ENCODE measurements at places on chromosomes 6 and 20.

DNA sequence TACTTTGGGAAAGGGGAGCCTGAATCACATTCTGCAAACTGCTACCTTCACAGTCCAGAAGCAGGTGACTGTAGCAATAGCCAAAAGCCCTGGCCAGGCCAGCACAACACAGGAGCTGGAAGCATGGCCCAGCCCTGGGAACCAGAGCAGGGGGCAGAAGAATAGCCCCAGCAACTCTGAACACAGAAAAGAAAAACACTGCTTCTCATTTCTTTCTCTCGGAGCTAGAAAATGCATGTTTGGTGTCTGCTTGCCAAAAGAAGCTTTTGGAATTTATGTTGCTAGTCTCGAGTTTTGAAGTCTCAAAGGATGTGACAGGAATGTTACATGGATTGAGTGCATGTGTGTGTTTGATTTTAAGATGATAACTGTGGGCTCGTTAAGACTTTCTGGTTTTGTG, 79.8 kb upstream of the SCAF8 start:
- no peak for DNase-seq

GRCh38 chr20:5748246-5748645, 2.0 kb upstream of the SHLD1 start:
- no peak for DNase-seq

DNA sequence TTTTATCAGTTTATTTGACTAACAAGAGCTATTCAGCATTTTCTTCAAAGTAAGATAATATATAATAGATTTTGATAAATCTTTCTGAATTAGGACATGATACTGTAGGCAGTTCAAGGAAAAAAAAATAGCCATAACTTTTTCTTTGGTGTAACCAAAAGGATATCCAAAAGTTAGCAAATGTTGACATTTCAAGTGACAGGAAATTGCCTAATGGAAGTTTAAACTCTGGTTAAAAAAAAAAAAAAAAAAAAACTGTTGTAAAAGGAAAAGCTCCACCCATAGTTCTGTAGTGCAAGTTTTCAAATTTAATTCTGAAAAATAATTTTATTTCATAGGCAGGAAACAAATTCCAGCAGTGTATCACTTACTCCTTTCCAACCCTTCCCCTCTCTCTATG, 18.8 kb downstream of the HEBP2 start:
- DNase-seq = no peak

GRCh38 chr6:123030282-123030681, 34.2 kb downstream of the CLVS2 start:
- DNase-seq = no peak

- DNase-seq = peak; percentile 75
Observed at GRCh38 chr6:157999168-158000051, 17.7 kb downstream of the SYNJ2 start.

DNA sequence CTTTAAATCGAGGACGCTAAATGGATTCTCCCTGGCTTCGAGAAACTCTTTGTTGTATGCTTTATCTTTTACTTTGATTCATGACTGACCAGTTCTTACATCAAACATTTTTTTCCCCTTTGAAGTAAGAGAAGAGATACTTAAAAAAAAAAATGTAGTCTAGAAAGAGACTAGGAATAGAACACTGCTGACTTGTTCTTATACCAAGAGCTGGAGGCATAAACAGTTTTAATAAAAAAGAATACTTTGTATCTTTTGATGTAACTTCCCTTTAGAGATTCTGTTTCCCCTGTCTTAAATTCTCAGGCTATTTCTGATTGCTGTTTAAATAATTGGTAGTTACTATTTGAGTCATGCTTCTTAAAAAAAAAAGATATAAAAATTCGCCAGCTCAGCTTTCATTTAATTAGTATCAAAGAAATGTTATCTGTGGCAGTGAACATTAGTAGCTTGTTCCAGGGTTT, 4.8 kb downstream of the ASXL1 start:
- no peak for DNase-seq

DNA sequence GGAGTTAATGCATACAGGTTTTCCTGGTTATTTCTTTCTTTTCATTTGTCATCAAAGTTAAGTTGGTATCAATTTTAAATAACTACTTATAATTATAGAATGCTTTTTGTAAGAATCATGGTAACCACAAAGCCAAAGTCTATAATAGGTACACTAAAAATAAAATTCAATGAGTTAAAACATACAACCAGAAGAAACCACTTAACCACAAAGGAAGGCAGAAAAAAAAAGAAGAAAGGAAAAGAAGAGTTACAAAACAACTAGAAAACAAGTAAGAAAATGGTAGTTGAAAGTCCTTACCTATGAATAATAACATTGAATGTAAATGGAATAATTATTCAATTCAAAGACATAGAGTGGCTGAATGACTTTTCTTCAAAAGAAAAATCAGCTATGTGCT, 45.6 kb downstream of the THBS2 start:
- no peak for DNase-seq

- DNase-seq = no peak
Observed at GRCh38 chr20:55500130-55500529, 505.2 kb downstream of the CBLN4 start.

GRCh38 chr6:137589067-137589848, 95.1 kb upstream of the OLIG3 start:
- no peak for DNase-seq

GRCh38 chr6:106520711-106521401, 108.4 kb downstream of the RTN4IP1 start:
- DNase-seq = no peak

- DNase-seq = no peak
Observed at GRCh38 chr6:40997234-40997957, 41.6 kb downstream of the UNC5CL start.

GRCh38 chr6:32603888-32604287, 14.2 kb upstream of the HLA-DRB1 start:
- DNase-seq = no peak

- no peak for DNase-seq
Observed at GRCh38 chr6:45990162-45990561, 25.5 kb downstream of the CLIC5 start.

DNA sequence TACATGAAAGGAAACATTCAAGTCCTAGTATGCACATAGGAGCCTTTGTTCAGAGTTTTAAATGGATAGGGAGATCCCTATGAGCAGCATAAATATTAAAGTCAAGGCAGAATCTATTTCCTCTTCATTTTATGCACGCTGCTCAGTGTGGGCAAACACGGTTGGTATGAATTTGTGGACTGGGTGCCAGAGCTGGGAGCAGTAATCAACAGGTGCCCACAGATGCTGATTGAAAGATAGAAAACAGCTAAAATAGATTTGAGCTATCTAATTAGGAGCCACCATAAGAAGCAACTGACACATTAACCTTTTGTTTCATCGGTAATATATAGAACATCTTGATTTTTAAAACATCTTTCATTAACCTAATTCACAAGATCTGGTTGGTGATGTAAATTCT, 175.5 kb downstream of the EYS start:
- DNase-seq = no peak

- no peak for DNase-seq
Observed at GRCh38 chr20:54984104-54984448, 508.7 kb downstream of the DOK5 start.

DNA sequence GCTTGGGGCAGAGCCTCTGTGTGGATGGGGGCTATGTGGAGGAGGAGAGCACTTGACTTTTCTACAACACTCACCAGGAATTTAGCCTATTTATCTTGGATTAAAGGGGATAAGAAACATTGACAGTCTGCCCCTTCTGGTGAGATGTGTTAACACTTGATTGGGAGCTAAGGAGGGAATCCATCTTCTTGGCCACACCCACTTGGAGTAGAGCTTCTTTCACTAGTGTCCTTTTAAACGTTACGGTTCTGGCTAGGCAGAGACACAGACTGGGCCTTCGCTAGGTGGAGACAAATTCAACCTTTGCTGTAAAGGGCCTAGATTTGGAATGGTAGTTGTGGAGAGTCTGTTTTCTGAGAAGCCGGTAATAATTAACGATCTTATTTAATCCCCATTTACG, 15.5 kb upstream of the TPBG start:
- no peak for DNase-seq

GRCh38 chr20:48574383-48574782, 253.4 kb downstream of the PREX1 start:
- no peak for DNase-seq

GRCh38 chr6:166786704-166787293, 159.7 kb upstream of the RPS6KA2 start:
- DNase-seq = no peak

DNA sequence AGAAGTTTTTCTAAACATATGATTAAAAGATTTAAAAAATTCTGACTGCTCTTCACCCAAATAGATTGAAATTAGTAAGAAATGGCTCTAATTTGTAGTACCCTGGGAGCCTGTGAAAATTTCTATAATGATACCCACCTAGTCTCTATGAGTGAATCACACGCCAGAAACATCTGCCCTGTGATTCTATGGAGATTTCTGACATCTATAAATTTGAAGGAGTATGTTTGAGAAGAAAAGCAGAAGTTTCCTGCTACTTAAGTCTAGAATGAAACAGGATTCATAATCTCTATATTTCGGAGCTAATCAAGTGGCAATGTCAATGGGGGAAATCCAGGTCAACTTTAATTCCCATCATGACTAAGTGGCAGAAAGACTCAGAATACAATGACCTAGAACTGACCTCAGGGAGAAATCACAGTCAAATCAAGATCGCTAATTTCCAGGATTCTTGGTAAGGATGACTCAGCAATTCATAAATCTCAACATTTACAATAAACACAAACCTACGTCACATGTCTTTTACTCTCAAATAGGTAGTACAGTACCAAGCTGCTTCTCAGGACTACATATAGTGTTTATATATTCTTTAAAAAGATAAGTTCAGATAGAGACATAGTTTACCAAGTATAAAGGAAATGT, 186.2 kb upstream of the TNFAIP3 start:
- no peak for DNase-seq

DNA sequence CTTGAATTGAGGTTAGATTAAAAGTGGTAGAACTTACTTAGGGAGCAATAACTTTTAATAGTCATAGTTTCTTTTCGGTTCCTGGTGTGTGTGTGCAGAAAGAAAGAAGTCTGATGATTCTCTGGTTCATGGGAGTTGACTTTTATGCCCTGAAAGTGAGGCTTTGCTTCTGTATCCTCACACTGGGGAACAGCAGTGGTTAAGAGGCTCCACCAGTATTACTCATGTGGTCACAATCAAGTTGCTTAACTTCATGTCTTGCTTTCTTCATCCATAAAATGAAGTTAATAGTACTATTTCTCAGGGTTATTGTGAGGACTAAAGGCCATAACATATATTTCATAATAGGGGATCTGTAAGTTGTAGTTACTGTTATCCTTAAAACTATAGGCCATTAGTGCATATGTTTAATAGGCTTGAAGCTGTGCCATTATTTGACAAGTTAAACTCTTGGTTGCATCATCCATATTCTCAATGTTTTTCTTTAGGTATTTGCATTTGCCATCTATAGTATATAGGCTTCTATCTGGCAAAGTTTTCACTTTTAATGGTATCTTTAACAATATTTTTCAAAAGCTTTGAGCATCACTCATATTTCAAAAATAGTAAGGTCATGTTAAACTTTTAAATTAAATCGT, 262.4 kb downstream of the PLCB1 start:
- DNase-seq = no peak

Measured in substantia nigra (tissue), 51 donors.